ENCODE measurements at places on chromosomes 3 and 15.

DNA sequence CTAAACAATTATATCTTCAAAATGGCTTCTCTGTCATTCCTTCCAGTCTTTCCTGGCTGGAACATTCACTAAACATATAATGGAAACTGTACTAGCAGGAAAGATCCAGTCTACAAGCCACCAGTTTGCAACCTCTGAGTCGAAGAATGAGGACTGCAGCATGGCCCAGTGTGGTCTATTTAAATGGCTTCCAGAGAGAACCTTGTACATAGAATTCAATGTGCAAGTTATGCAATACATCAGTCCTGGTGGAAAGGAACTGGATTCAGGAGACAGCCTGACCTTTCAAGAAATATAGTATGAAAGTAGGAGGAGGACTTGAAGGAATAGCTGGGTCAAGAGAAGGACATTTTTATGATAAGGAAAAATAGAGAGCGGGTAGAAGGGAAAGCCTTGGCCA is 49.9 kb downstream of the NEK10 start:
- no peak for DNase-seq

DNA sequence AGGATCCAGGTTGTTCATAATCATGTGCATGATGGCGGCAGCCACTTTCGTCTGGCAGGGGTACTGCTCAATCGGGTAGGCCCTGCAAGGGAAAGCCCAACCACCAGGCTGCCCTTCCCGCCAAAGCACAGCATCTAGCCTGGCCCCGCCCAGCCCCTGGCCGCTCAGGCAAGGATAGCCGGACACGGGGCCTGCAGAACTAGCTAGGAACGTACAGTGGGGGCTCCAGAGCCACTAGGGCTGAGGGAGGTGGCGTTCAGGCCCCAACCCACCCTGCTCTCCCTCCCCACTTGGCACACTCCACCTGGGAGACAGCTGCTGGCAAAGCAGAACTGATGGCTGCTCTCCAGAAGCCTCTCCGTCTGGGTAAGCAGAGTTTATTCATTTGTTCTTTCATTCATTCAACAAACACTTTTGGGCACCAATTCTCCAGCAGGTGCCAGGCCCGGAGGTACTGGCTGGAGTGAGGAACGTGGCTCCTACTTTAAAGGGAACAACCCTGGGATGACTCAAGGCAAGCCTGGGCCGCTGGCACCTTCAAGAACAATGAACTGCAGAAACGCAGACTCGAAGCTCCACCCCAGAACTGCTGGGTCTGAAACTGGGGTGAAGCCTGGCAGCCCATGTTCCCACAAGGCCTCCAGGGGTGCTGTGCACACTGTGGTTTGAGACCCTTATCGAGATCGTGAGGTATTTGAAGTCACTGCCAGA is 7.8 kb downstream of the UROC1 start:
- no peak for DNase-seq

DNA sequence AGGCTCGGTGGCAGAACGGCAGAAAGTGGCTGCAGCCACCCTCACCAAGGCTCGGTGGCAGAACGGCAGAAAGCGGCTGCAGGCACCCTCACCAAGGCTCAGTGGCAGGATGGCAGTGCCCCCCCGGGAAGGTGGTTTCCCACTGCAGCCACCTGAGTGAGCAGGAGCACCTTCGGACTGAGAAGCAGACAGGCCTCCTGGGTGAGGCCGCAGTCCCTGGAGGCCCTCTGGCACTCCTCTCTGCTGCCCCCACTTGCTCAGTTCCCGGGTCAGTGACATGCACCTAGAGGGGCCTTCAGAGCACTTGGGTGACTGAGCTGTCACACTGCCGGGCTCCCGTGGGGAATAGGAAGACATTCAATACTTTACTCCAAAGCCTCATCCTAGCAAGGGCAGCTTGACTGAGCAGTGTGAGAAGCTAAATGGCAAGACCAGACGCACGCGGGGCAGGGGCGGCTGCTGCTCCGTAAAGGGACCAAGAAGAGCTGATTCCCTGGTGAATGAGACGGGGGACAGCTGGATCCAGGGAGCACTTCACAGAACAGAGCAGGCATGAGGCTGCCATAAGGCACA is 62.7 kb downstream of the PCSK6 start:
- DNase-seq, result no peak

DNA sequence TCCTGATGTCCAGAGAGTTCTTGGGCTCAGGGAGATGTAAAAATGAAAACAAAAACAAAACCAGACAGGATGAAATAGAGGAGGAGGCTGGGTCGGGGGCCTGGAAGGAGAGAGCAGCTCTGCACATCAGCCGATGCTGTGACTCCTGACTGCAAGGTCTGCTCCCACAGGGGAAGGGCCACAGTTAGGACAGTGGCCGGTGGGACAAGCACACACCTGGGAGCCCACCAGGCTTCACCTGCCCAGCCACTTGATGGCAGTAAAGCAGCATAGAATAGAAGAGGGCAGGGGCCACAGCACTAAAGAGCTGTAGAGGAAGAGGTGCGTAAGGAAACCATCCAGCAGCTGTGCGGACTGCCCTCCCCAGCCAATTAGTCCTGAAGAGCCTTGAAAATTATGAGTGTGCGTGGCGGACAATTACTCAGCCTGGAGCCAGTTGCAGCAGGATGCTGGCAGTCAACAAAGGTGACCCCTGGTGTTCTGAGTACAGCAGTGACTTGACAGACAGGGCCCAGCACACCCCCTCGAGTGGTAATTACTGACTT is 29.8 kb downstream of the ALS2CL start:
- no peak for DNase-seq

DNA sequence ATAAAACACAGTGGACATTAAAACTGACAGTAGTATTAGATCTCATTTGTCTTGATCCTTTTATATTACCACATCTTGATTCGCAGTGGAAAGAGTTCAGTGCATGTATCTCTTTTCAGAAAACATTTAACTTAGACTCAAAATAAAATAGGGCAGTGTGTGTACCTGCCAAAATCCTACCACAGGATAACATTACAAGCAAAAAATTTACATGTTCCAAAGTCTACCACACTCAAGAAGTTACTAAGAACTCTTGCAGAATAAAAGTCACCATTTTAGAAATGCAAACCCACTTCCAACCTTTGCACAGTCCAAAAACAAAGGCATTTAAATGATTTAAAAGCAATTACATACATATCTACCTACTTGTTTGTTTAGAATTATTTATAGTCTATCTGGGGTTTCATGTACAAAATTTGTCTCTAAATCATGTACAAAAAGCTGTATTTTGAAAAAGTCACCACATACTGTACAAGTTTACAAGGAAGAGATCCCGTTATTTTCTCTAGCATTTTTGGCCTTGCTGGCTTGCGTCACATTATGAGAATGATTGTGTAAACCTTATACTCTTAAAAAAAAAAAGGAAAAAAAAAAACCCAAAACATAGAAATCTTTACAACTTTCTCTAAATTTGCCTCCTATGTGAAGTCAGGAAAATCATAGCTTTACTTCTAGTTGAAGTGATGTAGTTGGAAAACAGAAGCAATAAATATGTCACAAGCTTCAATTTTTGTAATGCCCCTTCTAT is 153.8 kb downstream of the ADAM10 start:
- DNase-seq, result no peak

- no peak for DNase-seq
Observed at GRCh38 chr3:14680716-14681115, 5.8 kb downstream of the C3orf20 start.
